Hypothalamus (tissue), 51 donors: ENCODE measurements at places on chromosomes 3 and 15.
A peak's percentile ranks its signal among the peaks of the same experiment; 100 is the strongest.

DNA sequence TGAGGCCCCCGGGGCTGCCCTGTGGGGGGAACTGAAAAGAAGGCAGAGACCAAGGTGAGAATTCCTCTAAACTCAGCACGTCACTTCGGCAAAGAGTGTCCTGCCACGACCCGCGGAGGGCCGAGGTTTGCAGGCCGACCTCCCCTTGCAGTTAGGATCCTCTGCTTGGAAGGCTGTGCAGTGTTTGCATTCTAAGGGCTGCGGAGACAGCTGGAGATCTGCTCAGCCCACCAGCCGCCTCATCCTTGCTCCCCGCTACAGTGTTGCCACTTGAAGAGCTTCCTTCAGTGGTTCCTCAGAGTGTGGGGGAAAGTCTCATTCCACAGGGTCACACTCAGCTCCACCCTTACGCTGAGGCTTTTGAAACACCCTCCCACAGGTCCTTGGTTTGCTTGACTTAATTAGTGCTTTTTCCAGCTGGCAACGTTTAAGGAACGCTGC is 10.8 kb downstream of the SLC51A start:
- no peak for DNase-seq

GRCh38 chr3:79490165-79491028 is 277.4 kb downstream of the ROBO1 start:
- DNase-seq = no peak

- DNase-seq = no peak
These were observed 231.2 kb upstream of the CADM2 start for GRCh38 chr3:84727616-84728015.

DNA sequence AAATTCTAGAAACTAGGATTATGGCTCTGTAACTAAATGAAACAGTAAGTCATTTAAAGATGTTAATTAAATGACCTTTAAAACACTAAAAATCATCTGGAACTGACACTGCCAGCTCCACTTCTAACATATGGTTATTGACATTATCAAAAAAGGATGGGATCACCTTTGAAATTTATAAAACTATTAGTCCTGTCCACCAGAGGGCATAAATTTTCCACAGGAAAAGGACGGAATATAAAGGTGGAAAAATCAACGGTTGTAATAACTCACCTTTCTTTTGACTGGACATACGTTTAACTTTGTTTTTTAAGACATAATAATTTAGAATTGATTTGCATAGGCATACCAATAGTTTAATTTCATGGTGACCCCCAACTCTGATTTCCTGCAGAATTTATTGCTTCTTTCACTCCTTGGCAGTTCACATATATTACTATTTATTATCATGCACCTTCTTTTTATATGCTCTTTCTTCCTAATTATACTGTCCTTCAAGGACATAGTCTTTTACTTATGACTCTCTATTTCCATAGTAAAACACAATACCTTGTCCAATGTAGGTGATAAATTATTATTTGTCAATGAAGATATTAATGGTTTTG is 345.7 kb downstream of the CADM2 start:
- DNase-seq = no peak

DNA sequence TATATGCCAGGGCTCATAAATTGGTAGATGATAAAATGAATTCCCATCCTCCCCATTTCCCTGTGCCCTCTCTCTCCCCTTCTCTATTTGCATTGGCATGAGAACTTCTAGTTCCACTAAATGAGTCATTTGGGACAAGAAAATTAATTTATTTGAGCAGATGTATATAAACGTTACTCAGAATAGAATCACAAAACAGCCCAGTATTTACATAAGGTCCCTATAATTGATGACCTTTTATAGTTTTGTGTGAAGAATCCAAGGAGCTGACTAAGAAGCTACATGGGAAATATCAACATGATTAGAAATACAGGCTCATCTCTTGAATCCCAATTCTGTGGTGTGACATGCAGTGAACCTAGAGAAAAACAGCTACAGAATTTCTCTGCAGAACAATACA is 617.7 kb upstream of the NR2F2 start:
- no peak for DNase-seq

- DNase-seq = peak; percentile 57
These were observed at the start of gene EEF1AKMT4 for GRCh38 chr3:184249412-184250166. Gene EEF1AKMT4 (plus strand): TSS chr3:184249672. CDS start chr3:184249695, 23 bp downstream.

DNA sequence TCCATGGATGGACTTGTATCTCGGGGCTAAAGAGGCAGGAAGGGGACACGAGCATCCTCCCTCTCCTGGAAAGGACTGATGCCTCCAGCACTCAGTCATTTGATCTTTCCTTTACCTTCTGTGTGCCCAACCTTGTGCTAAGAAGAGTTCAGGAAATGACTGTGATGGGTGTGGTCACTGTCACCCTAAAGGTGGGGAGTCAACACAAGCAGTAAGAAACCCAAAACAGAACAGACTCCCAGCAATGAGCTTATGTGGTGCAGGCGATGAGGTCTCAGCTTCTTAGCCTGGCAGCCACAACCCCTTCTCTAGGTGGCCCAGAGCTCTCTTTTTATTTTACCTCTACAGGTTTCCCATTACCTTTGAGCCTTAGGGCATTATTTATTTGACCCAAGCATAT is 3.8 kb downstream of the MPI start:
- no peak for DNase-seq

- no peak for DNase-seq
These were observed 31.4 kb upstream of the MGLL start for GRCh38 chr3:127853681-127854080.

DNA sequence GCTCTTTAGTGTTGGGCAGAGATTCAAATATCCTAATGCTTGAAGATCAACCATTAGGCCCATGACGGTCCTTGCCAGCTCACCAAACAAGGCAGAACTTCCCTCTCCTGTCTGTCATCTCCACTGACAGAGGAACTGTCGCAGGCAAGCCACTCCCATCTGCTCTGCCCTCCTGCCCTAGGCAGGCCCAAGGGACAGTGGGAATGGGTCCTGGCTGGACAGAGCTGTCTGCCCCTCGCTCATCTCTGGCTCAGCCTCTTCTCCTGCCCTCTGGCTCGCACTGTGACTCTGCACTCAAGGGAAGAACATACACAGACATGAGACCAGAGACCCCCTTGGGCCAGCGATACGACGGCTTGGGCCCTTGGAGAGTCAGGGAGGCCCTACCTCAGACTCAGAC is 7.6 kb upstream of the MUSTN1 start:
- no peak for DNase-seq

- no peak for DNase-seq
These were observed 145.1 kb downstream of the LPP start for GRCh38 chr3:188299068-188299467.

- DNase-seq = no peak
These were observed 173.7 kb downstream of the ATG7 start for GRCh38 chr3:11445883-11446282.

DNA sequence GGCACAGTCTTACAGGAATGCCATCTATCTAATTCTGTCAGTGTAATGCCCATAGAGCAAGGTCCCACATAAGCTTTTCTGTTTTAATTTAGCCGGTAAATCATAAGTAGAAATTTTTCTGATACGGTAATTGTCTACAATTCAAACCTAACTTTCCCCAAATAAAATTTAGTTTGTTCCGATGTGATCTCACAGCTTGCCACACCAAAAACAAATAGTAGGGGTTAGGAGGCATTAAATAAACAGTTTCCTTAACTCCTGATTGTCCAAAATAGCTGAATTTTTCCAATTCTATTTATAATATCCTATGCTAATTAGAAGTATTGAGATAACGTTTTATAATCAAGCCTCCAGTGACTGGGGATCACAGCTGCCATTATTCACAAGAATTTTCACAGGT is 53.3 kb downstream of the TSC22D2 start:
- DNase-seq = no peak

DNA sequence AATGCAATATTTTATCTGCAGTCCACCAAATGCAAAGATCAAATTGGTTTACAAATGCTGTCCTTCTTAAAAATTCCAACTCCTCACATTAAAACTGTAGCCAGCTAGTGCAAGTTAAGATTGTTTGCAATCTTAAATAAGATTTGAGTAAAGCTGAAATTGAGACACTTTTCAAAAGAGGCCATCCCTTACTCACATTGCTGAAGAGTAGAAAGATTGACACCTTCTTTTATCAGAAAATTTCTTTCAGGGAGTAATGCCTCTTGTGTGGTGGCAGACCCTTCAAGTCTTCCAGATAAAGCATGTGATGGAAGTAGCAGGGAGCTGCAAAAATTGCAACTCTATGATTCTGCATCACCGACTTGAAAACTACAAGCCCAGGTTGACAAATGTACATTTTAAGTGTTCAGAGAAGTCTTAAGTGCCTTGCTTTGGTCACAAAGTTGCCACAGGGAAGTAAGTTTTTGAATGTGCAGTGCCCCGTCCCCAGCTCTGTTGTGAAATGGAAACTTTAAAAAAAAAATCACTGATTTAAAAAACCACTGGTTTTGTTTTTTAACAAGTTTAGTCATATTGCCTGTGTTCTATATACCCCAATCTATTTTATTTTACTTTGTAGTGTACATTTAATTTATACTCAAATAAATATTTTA is 12.6 kb downstream of the CD86 start:
- DNase-seq = no peak

DNA sequence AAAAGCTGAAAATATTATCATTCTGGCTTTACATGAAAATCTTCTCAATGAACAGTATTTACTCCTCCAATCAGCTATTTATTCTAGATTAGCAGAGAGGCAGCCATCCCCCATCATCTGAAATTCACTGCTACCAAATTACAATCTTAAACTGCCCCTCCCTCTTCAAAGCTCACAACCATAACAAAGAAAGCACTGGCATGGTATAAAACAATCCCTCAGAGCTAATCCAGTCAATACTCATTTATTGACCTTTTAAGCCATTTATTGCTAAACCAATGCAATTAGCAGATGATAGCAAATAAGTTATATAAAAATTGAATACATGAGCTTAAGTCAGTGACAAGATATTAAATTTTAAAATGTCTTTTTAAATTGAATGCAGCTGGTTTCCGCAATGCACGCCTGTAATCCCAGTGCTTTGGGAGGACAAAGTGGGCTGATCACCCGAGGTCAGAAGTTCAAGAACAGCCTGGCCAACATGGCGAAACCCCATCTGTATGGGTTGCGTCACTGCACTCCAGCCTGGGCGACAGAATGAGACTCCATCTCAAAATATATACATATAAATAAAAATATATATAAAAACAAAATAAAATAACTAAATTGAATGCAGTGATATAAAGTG is 12.1 kb downstream of the SLC4A7 start:
- DNase-seq = no peak

GRCh38 chr3:76873532-76874242 is 166.2 kb upstream of the ROBO2 start:
- DNase-seq = no peak

- no peak for DNase-seq
These were observed 965 bp upstream of the CRBN start for GRCh38 chr3:3180456-3180855.

- no peak for DNase-seq
These were observed 7.3 kb upstream of the SERPINI2 start for GRCh38 chr3:167481164-167481563.

DNA sequence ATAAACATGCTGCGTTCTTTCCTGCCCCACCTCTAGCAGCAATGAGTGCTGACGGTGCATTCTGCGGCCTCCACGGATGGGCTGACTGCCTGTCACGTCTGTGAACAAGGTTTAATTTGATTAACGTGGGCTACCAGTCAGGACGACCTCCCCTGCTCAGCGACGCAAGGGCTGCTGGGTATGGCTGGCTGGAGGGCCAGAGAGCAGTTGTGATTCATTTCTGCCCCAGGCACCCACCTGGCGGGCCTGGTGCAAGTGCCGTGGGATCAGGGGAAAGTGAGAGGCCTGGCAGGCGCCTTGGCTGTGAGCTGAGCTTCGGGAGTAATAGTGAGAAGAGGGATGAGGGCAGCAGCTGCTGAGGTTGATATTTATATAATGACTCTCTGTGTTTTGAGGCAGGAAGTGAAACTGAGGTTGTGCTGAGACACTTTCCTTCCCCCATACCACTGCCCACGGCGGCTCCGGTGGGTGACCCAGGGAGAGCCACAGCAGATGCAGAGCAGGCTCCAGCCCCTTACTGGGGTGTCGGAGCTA is 190.4 kb upstream of the BCL6 start:
- DNase-seq = no peak

- DNase-seq = no peak
These were observed 658.7 kb downstream of the SQOR start for GRCh38 chr15:46293550-46293949.

- no peak for DNase-seq
These were observed 7.8 kb downstream of the DNASE1L3 start for GRCh38 chr3:58202917-58203360.
